ENCODE measurements at places on chromosomes 2 and 18.
A peak's percentile ranks its signal among the peaks of the same experiment; 100 is the strongest.

GRCh38 chr18:43914018-43914417, 636.7 kb upstream of the SYT4 start:
- DNase-seq = no peak

GRCh38 chr2:42367835-42368234, 6.8 kb upstream of the COX7A2L start:
- DNase-seq = no peak

- no peak for DNase-seq
These were observed 99.6 kb upstream of the MBOAT2 start for GRCh38 chr2:9102861-9103662.

DNA sequence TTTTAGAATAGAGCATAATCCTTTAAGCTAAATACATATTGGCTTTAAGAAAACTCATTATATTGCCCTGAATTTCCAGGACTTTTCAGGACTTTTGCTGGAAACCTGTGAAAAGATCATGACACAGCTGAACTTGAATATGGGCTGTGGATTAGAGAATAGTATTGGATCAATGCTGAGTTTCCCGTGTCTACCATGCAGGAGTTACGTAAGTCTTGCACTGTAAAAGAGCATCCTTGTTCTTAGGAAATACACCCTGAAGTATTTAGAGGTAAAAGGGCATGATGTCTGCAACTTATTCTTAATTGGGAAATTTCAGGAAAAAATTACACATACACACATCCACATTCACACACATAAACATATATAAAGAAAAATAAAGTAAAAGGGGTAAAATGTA, 82.1 kb downstream of the ZFP36L2 start:
- no peak for DNase-seq

- DNase-seq = no peak
These were observed 115.2 kb upstream of the ARL5A start for GRCh38 chr2:151943461-151943860.

GRCh38 chr2:69210385-69210784, 176.6 kb downstream of the GFPT1 start:
- DNase-seq = no peak

GRCh38 chr2:118658596-118659198, 188.8 kb downstream of the EN1 start:
- no peak for DNase-seq

DNA sequence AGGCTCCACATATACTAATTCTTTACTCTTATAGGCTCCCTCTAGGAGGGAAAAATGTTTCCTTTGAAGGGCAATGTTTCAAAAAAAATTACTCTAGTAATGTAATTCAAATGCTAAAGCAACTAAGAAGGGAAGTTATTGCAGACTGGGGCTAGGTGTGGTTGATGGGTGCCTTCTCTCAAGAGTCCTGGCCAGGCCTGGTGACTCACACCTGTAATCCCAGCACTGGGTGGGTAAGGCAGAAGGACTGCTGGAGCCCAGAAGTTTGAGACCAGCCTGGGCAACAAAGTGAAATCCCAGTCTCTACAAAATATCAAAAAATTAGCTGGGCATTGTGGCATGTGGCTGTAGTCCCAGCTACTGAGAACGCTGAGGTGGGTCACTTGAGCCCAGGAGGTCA, 31.2 kb upstream of the CDKL4 start:
- DNase-seq = no peak

GRCh38 chr18:8795586-8796325, 90.4 kb downstream of the MTCL1 start:
- peak; percentile 52 for DNase-seq

- no peak for DNase-seq
These were observed 74.4 kb downstream of the CRACDL start for GRCh38 chr2:98861601-98862000.

DNA sequence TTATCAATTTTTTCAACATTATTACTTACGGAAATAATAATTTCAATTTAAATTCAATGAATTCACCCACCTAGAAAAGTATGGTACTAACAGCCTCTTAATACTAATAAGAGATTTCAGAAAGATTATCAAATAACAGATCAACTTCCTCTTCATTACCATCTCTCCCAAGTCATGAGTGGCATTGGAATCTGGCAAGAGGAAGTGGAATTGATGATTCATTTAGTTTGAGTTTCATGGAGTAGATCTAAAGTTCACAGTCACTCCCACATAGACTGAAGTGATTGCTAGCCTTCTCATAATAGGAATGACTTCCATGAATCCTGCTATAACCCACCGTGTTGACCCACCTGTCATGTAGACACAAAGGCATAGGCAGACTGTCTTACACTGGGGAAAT, 77.7 kb upstream of the WDR75 start:
- DNase-seq = no peak

GRCh38 chr2:233847248-233847898, 7.0 kb downstream of the HJURP start:
- DNase-seq = no peak

DNA sequence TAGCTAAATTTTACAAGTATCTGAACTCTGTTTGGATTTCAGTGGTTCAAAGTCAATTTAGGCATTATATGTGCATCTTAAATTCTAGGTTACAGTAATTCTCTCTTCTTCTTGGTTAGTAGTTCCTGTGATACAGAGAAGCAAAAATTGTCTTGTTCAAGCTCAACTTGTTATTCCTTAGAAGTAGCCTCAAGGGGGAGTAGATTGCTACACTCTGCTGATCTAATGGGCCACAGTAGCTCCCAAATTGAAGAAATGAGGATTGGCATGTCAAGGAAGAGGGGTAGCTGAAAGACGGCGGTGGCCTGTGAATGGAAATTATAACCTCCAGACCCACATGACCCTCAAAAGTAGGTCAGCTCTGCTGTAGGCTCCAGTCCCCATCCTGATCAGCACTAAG, 334.7 kb downstream of the HRH4 start:
- DNase-seq = no peak

GRCh38 chr2:148957023-148957422, 81.5 kb upstream of the LYPD6B start:
- no peak for DNase-seq

DNA sequence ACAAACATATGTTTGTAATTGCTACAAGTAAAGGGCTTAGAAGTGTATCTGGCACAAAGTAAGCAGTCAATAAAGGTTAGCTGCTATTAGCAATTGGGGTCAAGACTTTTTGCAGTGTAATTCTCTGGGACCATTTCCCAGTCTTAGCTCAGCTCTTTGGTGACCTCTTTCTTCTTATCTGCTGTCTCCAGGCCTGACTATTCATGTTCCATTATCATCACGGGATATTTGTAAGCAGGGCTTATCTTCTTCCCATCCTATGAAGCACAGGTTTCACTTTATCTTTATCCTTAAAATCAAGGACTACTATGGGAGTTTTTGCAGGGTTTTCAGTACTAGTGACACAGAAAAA, 131.7 kb downstream of the DOCK10 start:
- no peak for DNase-seq

DNA sequence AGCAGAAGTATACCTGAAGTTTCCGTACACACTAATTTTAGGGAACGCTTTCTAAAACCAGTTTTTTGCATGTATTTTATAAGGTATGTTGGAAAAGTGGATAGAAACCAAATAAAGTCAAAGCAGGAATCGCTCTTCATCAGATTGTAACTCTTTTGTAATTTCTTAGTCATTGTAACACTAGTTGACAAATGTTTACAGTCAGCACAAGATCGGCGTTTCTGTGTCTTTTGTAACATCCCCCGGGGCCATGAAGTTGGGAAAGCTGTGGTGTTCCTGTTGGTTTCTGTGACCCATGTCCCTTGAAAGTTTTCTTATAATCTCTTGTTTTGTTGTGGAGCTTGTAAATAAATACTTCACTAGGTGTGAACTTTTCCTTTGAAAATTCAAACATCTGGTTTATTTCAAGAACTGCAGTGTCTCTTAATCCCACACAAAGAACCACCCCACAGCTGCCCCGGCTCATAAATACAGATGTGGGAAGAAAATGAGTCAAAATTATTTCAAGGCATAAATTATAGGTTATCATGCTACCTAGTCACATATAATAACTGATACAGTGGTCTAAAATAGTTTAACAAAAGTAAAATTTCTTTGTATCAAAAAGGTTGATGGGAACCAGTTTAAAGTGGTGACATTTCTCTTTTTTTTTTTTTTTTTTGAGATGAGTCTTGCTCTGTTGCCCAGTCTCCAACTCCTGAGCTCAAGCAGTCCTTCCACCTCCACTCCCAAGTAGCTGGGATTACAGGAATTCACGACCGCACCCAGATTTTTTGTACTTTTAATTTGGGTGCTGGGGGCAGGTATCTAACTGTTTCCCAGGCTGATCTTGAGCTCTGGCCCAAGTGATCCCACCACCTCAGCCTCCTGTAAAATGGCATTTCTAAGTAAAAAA, 751 bp upstream of the NMI start:
- DNase-seq = no peak

- DNase-seq = no peak
These were observed 495.7 kb upstream of the SMIM21 start for GRCh38 chr18:75923169-75923568.

DNA sequence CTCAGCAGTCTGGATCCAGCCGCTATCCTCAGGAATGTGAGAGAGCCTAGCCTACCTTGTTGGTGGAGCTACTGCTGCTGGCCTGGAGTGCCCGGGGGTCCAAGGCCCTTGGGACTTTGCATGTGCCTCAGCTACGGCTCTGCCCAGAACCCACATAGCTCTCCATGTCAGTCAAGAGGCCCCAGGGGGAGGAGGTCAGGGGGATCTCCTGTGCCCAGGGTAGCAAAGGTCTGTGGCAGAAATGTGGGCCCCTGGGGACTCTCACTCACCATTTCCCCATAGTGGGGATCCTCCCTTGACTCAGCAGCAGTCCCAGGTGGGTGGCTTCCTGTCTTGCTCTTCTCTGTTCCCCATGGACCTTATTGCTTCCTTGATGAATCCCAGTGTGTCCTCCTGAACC, 342.7 kb upstream of the CHAC2 start:
- no peak for DNase-seq

- no peak for DNase-seq
These were observed 13.6 kb upstream of the ANKRD53 start for GRCh38 chr2:70964596-70965386.

DNA sequence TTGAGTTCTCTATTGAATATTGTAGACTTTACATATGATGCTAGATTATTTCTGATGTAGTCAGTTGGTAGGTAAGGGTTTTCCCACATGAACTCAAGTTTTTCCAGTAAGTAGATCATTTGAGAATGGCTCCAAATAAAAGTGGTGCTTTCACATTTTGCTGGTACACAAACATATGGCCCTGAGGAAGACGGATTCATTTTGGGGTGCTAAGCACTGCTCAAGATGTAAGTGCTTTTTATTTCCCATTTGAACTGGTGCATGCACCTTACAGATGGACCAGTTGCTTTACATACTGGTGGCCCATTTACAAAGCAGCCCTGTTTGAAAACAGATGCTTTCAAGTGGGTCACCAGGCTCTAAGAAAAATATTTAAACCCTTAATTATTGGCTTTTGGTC, 266.7 kb downstream of the MEIS1 start:
- no peak for DNase-seq

- DNase-seq = no peak
These were observed 18.3 kb downstream of the DNPEP start for GRCh38 chr2:219369447-219369861.

DNA sequence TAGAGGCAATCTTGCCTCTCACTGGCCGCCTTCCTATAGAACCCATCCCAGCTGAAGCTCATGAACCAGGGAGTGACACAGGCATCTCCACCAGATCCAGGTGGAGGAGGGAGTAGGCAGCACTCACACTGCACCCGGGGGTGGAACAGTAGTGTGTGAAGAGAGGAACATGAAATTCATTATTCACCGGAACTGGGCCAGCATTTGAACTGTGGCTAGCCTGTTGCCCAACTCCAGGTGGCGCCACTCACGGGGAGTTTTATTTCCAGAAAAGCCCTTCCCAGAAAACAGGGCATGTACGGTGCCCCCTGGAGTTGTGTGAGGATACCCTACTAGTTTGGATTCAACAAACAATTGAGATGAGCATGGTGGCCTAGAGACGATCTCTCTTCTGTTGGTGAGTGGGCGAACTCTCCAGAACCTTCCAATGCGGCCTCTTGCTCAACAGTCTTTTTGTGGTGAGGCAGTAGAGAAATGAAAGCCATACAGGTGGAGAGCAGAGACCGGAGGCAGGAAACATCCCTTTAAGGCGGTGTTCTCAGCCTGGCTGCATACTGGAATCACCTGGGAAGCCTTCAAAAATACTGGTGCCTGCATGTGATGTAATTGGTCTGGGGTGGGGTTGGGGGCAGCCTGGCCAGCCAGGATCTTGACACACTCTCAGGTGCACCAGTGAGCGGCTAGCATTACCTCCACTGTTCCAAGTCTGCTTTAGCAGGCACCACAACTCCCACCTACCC, 73.5 kb upstream of the NEDD4L start:
- DNase-seq = peak; percentile 25

DNA sequence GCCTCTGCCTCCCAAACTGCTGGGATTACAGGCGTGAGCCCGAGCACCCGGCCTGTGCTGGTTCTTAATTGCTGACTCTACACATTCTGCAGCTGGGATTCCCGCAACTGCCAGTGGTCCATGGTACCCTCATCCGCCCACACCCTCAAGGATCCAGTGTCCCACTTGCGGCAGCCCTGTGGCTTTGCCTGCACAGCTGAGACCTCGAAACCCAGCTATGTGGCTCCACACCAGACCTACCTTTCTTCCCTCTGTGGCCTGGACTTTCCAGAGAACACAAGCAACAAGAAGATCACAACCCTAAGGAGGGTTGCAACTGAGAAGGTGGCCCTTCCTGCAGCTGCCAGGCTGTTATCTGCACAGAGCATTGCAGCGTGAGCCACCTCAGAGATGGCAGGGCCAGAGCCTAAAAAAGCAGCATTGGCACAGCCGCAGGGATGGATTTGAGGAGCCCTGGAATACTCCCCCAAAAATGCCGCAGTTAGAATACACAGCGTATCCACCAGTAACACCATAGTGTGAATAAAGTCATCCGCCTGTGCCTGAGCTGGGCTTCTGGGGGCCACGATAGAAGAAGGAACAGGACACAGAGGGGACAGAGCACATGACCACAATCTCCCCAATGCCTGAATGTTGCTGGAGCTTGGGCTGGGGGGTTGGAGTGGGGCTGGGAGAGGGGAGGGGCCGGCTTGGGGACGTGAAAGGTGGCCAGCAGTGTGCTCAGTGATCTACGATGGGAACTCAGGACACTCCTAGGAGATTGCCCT, 1.9 kb downstream of the GPR55 start:
- no peak for DNase-seq

GRCh38 chr2:68751397-68752339, 17.1 kb downstream of the ARHGAP25 start:
- DNase-seq = no peak

- DNase-seq = no peak
These were observed 514.4 kb upstream of the CHAC2 start for GRCh38 chr2:53253244-53253643.

DNA sequence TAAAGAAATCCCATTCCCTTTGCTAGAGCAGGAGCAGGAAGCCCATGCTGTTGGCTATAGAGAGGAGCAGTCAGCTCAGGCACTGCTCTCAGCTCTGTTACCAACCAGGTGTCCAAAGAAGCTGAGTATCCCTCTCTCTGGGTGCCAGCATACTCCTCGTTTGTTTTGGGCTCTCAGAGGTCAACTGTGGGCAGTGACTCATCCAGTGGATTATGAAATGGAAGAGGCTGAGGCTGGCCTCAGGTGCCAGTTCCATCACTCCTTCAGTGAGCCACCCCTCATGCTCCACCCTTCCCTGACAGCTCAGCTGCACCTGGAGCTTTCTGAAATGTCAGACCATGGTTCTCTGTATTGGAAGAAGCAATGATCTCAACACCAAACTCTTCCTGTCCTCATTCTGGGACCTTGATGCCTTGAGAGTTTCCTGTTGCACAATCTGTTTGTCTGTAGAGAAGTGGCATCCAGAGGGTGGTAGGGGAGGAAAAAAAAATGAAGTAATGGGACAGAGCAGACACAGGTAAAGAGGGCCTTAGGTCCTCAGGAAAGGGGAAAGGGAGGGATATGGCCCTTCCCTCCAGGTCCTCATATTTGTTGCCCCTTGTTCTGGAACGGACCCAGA, 31.2 kb upstream of the EN1 start:
- no peak for DNase-seq

All from iPS DF 19.7 (cell line).